ENCODE measurements at places on chromosomes 5 and 9.

- no peak for DNase-seq
These were observed 144.6 kb downstream of the CD180 start for GRCh38 chr5:67052034-67052433.

DNA sequence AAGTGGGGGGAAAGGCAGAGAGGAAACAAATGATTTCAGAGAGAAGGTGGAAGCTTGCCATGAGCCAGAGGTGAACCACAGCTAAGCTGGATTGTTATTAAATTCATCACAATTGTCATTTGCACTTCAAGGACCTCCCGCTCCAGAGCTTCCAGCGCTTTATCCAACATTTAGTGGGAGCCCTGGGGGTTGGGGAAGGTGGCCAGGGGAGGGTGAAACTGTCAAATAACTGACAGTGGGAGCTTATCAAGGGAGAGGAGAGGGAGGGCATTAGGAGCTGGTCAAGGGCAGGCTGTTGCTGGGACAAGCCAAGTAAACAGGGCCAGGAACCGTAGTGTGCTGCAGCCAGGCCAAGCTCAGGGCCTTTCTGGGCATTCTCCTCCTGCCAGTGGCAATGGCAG, 71.5 kb downstream of the SIL1 start:
- DNase-seq = no peak

DNA sequence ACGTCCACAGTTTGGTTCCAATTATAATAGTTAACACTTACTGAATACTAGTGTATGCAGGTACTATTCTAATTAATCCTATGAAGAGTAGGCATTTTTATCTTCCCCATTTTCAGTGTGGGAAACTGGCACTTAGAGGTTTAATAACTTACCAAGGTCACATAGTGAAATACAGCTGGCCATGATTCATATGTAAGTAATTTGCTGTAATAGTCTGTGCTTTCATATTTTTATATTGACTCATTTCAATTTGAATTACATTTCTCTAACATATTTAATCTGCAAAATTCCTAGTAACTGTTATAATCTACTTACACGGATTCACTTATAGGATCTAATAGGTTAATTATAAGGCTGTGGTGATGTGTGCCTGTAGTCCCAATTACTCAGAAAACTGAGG, 19.4 kb downstream of the CCNH start:
- no peak for DNase-seq

GRCh38 chr9:90485028-90485427, 157.6 kb downstream of the DIRAS2 start:
- no peak for DNase-seq

DNA sequence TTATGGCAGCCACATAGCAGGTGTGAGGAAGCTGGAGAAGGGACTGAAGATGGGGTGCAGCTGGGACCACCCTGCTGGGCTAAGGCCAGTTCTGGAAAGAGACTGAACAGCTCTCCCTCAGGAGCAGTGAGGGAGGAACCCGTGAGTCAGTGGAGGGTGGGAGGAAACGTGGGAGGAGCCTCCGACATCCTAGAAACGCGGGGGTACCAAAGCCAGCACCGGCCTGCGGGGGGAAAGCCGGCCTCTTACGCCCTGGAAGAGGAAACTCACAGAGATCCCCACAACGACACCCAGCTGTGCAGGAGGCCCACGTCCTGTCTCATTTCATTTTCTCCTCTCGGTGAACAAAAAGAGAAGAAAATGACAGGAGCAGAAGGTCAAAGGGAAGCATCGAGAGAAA, 185.8 kb upstream of the IRX4 start:
- no peak for DNase-seq
